CD4-positive, alpha-beta memory T cell (primary cell): ENCODE measurements at places on chromosomes 4 and X. TPM values are rescaled to one million over a fixed set of nuclear protein-coding genes. Genes with fewer than 3 reads are reported as not detected.

GRCh38 chr4:159698336-159698735, 595.5 kb downstream of the RAPGEF2 start:
- no peaks in the 10 kb centered on the region for H3K27me3 ChIP-seq
- no peak overlapping the region for H3K27ac ChIP-seq
- H3K36me3 ChIP-seq = no peaks in the 10 kb centered on the region
- DNase-seq = no peak
- H3K4me1 ChIP-seq = no peaks in the 10 kb centered on the region

SULT1E1 gene
- total RNA-seq = not detected

CASP6 gene
- 24.7 TPM for total RNA-seq

TMSB15C gene
- 3.6 TPM for total RNA-seq

DLG3 gene
- 12.4 TPM for total RNA-seq

- no peaks in the 10 kb centered on the region for H3K4me1 ChIP-seq
- no peak overlapping the region for H3K27ac ChIP-seq
- H3K36me3 ChIP-seq = no peaks in the 10 kb centered on the region
- no peak overlapping the region for H3K4me3 ChIP-seq
These were observed 33.0 kb upstream of the RAB9B start for GRCh38 chrX:103864886-103865534.

GRCh38 chr4:7959078-7959477, 19.4 kb upstream of the AFAP1 start:
- no peak overlapping the region for H3K27ac ChIP-seq
- H3K36me3 ChIP-seq = no peaks in the 10 kb centered on the region
- DNase-seq = no peak

PPARGC1A gene
- total RNA-seq = not detected

USP17L10 gene
- total RNA-seq = not detected

DNA sequence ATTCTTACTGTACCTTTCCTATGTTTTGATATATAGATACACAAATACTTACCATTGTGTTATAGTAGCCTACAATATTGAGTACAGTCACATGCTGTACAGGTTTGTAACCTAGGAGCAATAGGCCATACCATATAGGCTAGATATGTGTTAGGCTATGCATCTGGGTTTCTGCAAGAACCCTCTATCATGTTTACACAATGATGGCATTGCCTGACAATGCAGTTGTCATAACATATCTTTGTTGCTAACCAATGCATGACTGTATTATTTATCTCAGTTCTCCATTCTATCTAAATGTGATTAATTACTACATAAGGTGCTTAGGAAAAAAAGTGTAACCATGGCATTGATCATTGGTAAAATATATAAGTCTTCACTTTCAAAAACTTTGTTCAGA, 10.0 kb upstream of the SPCS3 start:
- H3K4me1 ChIP-seq = no peaks in the 10 kb centered on the region
- H3K27ac ChIP-seq = no peak overlapping the region
- H3K4me3 ChIP-seq = no peak overlapping the region
- no peaks in the 10 kb centered on the region for H3K36me3 ChIP-seq
- H3K27me3 ChIP-seq = peaks cover 7% of the 10 kb centered on the region
- no peak for DNase-seq

GRCh38 chr4:43337707-43338106, 445.2 kb downstream of the GRXCR1 start:
- no peaks in the 10 kb centered on the region for H3K27me3 ChIP-seq
- no peak overlapping the region for H3K4me3 ChIP-seq
- H3K36me3 ChIP-seq = no peaks in the 10 kb centered on the region
- H3K27ac ChIP-seq = no peak overlapping the region
- DNase-seq = no peak

GRCh38 chr4:13164783-13165331, 319.3 kb downstream of the RAB28 start:
- no peaks in the 10 kb centered on the region for H3K36me3 ChIP-seq
- H3K4me3 ChIP-seq = no peak overlapping the region
- no peak overlapping the region for H3K27ac ChIP-seq
- H3K27me3 ChIP-seq = no peaks in the 10 kb centered on the region

GRCh38 chrX:723781-724180, 93.2 kb downstream of the SHOX start:
- H3K27me3 ChIP-seq = no peaks in the 10 kb centered on the region
- H3K4me3 ChIP-seq = no peak overlapping the region
- no peaks in the 10 kb centered on the region for H3K36me3 ChIP-seq
- no peak overlapping the region for H3K27ac ChIP-seq

RIPPLY1 gene
- not detected for total RNA-seq

DNA sequence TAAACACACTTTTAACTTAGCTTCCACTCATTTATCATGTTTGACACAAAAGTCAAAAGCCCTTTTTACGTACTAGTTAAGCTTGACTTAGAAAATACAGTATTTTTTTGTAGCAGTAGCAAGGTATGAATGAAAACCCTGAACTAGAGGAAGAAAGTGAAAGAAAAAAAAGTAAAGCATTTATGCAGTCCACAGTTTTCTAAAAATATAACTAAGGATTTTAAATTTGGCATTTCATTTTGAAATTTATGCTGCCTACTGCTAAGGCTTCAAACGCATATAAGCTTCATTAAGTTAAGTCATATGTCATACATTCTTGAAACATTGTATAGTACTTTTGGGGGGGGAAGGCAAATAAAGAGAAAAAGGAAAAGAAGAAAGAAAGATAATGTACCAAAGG, 201.5 kb downstream of the PDGFC start:
- no peaks in the 10 kb centered on the region for H3K36me3 ChIP-seq
- H3K4me1 ChIP-seq = no peaks in the 10 kb centered on the region
- no peaks in the 10 kb centered on the region for H3K27me3 ChIP-seq
- DNase-seq = no peak
- H3K27ac ChIP-seq = no peak overlapping the region

ARHGAP24 gene
- not detected for total RNA-seq

DNA sequence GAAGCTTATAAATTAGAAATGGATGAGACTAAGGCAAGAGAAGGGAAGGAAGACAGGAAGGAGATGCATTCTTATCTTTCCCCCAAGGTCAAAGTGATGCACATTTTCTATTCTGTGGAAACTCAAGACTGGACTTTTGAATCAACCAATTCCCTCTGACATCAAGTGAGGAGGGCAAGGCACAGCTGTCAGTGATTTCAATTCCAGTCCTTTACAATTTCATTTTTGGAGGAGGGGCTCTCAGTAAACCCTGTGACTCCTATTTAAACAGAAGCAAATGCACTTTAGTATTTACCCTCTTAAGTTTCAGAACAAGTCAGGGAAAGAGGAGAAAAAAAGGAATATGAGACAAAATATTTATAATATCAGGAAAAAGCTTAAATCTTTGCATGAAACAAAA, 134.0 kb downstream of the MGST2 start:
- no peak for DNase-seq
- H3K4me3 ChIP-seq = no peak overlapping the region
- H3K4me1 ChIP-seq = no peaks in the 10 kb centered on the region
- no peaks in the 10 kb centered on the region for H3K36me3 ChIP-seq
- H3K27me3 ChIP-seq = no peaks in the 10 kb centered on the region
- H3K27ac ChIP-seq = no peak overlapping the region

DNA sequence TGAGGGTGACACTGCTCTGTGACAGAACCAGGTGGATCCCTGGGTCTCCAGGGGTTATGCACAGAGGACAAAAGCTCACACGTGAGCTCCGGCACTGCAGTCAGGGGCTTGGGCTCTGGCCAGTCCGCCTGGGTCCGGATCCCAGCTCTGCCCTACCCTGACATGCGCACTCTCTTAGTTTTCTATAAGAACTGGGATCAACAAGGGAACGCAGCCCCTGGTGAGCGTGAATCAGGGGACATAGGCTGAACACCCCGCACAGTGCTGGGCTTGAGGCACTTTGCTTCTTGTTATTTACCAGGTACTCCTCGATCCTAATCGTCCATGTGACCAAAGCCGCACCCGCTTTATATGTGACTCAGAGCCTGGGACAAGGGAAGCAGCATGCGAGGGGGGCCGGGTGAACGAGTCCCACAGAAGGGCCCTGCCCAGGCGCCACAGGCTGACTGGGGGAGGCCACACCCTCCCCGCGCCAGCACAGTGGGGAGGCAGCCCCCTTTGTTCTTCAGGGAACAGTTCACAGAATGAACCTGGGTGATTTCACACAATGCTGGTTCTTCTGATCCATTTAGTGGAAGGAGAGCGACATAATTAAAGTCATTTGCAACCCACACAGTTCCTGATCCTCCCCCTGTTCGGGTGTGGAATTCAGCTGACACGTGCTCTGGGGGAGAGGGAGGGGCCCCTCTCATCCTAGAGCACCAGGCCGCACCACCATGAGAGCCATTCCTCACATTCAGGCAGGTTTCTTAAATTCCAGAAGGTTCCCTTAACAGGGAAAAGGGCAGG, 55.5 kb downstream of the WFS1 start:
- H3K4me3 ChIP-seq = no peak overlapping the region
- H3K27me3 ChIP-seq = peaks cover 10% of the 10 kb centered on the region
- DNase-seq = no peak
- no peaks in the 10 kb centered on the region for H3K36me3 ChIP-seq
- no peak overlapping the region for H3K27ac ChIP-seq
- H3K4me1 ChIP-seq = no peaks in the 10 kb centered on the region

DNA sequence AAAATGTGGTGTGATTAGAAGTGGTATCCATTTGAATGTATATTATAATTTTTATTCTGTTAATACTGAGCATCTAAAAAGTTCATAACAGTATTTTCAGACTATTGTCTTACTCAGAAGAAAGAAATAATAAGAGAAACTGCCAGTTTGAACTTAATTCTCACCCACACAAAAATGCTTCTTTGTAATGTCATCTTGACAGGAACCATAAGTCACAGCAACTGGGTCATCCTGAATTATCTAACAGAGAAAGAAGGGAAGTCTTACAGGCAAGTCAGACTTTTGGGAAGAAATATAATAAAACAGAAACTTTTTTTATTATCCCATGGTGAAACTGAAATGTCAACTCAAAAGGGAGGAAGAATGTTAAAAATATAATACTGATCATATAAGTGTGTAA, 83.1 kb downstream of the NDST4 start:
- no peak for DNase-seq
- no peaks in the 10 kb centered on the region for H3K36me3 ChIP-seq
- no peaks in the 10 kb centered on the region for H3K4me1 ChIP-seq

GRCh38 chr4:4555916-4556315, 14.1 kb upstream of the STX18 start:
- DNase-seq = no peak
- no peak overlapping the region for H3K4me3 ChIP-seq
- H3K27me3 ChIP-seq = no peaks in the 10 kb centered on the region
- H3K36me3 ChIP-seq = no peaks in the 10 kb centered on the region
- H3K4me1 ChIP-seq = no peaks in the 10 kb centered on the region
- H3K27ac ChIP-seq = no peak overlapping the region

- DNase-seq = no peak
- H3K27ac ChIP-seq = no peak overlapping the region
- H3K4me3 ChIP-seq = no peak overlapping the region
- H3K27me3 ChIP-seq = no peaks in the 10 kb centered on the region
These were observed 152.3 kb downstream of the PPARGC1A start for GRCh38 chr4:23737571-23737970.

FGF13 gene
- not detected for total RNA-seq

F9 gene
- total RNA-seq = not detected

FRG2 gene
- total RNA-seq = not detected

ARMCX6 gene
- total RNA-seq = 36.6 TPM

- no peaks in the 10 kb centered on the region for H3K36me3 ChIP-seq
- no peaks in the 10 kb centered on the region for H3K4me1 ChIP-seq
- no peak overlapping the region for H3K4me3 ChIP-seq
- no peak overlapping the region for H3K27ac ChIP-seq
These were observed 1.5 kb upstream of the IL1RAPL1 start for GRCh38 chrX:28585767-28586166.

DNA sequence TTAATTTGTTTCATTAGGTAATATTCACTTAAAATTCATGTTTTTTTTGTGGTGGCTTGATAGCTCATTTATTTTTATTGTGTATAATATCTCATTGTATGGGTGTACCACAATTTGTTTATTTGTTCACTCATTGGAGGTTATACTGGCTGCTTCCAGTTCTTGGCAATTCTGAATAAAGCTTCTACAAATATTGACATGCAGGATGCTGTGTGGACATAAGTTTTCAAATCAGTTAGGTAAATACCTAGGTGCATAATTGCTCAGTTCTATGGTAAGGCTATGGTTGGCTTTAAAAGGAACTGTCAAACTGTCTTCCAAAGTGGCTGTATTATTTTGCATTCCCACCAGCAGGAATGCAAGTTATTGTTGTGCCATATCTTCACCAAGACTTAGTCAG, 504.5 kb upstream of the GALNTL6 start:
- DNase-seq = no peak
- H3K4me3 ChIP-seq = no peak overlapping the region
- H3K27ac ChIP-seq = no peak overlapping the region
- no peaks in the 10 kb centered on the region for H3K4me1 ChIP-seq
- H3K27me3 ChIP-seq = no peaks in the 10 kb centered on the region

DNA sequence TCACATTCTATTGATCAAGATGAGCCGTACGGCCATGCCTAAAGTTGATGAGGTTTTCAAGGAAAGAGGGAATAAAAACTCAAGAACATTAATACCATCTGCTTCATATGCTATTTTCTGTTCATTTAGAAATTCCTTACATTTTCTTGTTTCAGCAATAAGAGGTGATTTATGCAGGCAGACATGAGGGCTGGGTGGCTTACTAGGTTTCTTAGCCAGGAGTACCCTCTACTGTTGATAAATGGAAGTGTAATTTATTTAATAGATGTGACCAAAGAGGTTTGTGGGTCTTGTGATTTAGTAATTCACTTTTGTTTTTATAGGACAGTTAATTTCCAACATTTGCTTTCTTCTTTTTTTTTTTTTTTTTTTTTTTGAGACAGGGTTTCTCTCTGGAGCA, 6.4 kb upstream of the SMIM9 start:
- H3K4me1 ChIP-seq = no peaks in the 10 kb centered on the region
- no peaks in the 10 kb centered on the region for H3K36me3 ChIP-seq
- H3K27ac ChIP-seq = no peak overlapping the region
- peak; percentile 43 for DNase-seq

GSX2 gene
- total RNA-seq = not detected

DNA sequence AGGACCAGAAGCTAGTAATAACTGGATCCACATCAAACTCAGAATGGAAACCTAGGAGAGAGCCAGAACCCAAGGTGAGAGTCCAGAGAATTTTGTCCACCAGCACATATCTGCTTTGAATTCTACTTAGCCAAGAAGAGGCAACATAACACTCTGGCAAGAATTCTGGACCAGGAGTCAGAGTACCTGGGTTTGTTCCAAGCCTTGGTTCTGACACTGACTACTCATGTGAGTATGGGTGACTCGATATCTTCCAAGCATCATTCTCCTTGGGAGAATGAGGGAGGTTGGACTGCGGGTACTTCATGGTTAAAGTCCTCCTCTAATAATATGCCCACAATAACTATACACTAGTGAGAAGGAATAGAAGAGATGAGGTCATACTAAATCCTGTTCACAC, 144.0 kb upstream of the JADE1 start:
- DNase-seq = no peak
- H3K27ac ChIP-seq = no peak overlapping the region
- H3K4me1 ChIP-seq = peaks cover 11% of the 10 kb centered on the region
- no peak overlapping the region for H3K4me3 ChIP-seq
- H3K27me3 ChIP-seq = no peaks in the 10 kb centered on the region
